SJSA1 (cell line): ENCODE measurements at places on chromosomes 6 and 20.
A peak's percentile ranks its signal among the peaks of the same experiment; 100 is the strongest.

- no peaks in the 10 kb centered on the region for H3K27me3 ChIP-seq
- peaks cover 31% of the 10 kb centered on the region for H3K36me3 ChIP-seq
- no peak overlapping the region for H3K27ac ChIP-seq
- H3K4me1 ChIP-seq = no peaks in the 10 kb centered on the region
Observed at GRCh38 chr20:34069341-34070078, 42.5 kb downstream of the EIF2S2 start.

DNA sequence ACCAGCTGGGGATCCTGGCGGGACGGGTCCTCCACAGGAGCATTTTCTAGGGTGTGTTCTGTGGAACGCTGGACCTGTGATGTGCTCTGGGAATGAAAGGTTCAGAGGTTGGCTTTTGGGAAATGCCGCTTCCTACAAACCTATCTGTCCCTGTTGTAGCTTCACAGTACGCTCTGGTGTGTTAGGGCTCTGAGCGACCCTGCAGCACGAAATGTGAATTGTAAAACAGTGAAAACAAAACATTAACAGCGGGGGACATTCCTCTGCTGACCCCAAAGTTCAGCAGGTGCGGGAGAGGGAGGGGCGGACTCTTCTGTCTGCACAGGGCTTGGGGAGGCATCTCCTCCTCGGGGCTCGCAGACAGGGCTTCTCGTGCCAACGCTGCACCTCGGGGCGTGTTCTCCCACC, 155.9 kb downstream of the NRN1 start:
- H3K27me3 ChIP-seq = no peaks in the 10 kb centered on the region
- H3K36me3 ChIP-seq = no peaks in the 10 kb centered on the region
- DNase-seq = no peak
- no peak overlapping the region for H3K4me3 ChIP-seq

DNA sequence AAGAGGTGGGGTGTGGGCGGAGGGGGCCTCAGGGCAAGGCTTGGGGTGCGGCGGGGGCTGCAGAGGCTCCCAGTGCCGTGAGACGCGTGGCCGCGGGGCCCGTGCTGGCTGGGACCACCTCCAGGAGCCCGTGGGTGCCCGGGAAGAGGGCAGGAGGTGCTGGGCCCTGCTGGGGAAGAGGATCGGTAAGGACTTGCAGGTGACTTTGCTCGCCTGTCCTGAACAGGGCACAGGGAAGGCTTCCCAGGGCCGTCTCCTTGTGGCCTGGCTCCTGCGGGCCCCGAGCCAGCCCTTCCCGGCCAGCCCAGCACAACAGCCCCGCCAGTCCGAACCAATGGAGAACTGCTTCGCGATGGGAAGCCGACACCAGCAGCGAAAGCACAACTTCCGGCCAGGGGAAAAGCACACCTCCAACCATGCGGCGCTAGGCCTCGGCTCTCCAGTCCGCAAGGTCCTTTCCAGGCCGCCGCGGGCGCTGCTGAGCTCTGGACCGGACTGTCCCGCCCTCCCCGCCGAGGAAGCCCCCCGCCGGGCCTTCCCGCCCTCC, 32.3 kb downstream of the IRF4 start:
- H3K27ac ChIP-seq = no peak overlapping the region
- no peak for DNase-seq
- no peak overlapping the region for H3K4me3 ChIP-seq
- peaks cover 10% of the 10 kb centered on the region for H3K4me1 ChIP-seq

GRCh38 chr6:139355172-139355571, 19.3 kb downstream of the CITED2 start:
- no peaks in the 10 kb centered on the region for H3K36me3 ChIP-seq
- H3K27me3 ChIP-seq = no peaks in the 10 kb centered on the region; the same call in 1 of the 2 replicates
- no peak overlapping the region for H3K4me3 ChIP-seq
- no peak overlapping the region for H3K27ac ChIP-seq
- no peak for DNase-seq

GRCh38 chr20:22692119-22692475, 107.7 kb upstream of the FOXA2 start:
- H3K4me3 ChIP-seq = no peak overlapping the region
- H3K4me1 ChIP-seq = peaks cover 4% of the 10 kb centered on the region; the same call in 1 of the 2 replicates
- H3K27me3 ChIP-seq = no peaks in the 10 kb centered on the region
- no peak overlapping the region for H3K27ac ChIP-seq
- DNase-seq = no peak

GRCh38 chr6:37620519-37620918, 77.2 kb downstream of the MDGA1 start:
- H3K27me3 ChIP-seq = no peaks in the 10 kb centered on the region
- peaks cover 29% of the 10 kb centered on the region for H3K4me1 ChIP-seq
- H3K27ac ChIP-seq = no peak overlapping the region
- H3K36me3 ChIP-seq = no peaks in the 10 kb centered on the region

DNA sequence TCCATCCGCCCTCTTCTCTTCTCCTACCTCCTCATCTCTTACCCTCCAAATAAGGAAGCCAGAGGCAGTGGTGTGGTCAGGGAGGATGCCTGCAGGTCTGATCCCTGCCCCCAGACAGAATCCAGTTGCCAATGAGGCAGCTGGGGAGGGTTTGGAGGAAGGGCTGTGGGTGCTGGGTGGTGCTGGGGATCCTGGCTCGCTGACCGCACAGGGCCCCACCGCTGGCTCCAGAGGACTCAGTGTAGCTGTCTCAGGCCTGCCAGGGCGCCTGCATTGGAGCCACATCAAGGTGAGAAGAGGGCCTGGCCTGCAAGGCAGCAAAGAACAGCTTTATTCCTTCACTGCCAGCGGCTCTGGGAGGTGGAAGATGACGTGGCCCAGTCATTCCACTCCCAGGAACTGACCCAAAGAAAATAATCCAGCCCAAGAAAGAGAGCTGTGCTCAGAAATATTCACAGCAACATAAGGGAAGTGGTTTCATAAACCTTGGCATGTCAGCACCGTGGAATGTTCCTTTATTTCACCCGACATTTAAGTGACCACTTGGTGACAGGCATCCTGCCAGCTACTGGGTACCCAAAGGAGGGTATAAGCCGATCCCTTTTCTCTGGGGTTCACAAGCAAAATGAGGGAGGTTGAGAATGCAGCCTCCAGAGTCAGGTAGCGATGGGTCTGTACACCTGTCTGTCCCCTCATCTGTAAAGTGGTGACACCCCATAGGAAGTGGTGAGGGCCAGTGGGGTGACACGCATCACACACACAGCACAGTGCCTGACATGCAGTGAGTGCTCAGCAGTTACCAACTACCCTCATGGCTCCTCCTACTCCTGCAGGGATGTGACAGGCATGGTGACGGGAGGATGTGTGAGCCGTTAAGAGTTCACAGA, 125.1 kb downstream of the SNX5 start:
- no peak overlapping the region; the same call in 1 of the 2 replicates for H3K4me3 ChIP-seq
- peak; percentile 98 for DNase-seq
- H3K36me3 ChIP-seq = no peaks in the 10 kb centered on the region; the same call in 1 of the 2 replicates
- no peaks in the 10 kb centered on the region for H3K27me3 ChIP-seq

GRCh38 chr6:104799134-104799657, 60.5 kb downstream of the HACE1 start:
- H3K36me3 ChIP-seq = peaks cover 6% of the 10 kb centered on the region
- H3K4me3 ChIP-seq = no peak overlapping the region
- H3K27me3 ChIP-seq = no peaks in the 10 kb centered on the region
- no peak overlapping the region for H3K27ac ChIP-seq
- H3K4me1 ChIP-seq = no peaks in the 10 kb centered on the region
- no peak for DNase-seq

DNA sequence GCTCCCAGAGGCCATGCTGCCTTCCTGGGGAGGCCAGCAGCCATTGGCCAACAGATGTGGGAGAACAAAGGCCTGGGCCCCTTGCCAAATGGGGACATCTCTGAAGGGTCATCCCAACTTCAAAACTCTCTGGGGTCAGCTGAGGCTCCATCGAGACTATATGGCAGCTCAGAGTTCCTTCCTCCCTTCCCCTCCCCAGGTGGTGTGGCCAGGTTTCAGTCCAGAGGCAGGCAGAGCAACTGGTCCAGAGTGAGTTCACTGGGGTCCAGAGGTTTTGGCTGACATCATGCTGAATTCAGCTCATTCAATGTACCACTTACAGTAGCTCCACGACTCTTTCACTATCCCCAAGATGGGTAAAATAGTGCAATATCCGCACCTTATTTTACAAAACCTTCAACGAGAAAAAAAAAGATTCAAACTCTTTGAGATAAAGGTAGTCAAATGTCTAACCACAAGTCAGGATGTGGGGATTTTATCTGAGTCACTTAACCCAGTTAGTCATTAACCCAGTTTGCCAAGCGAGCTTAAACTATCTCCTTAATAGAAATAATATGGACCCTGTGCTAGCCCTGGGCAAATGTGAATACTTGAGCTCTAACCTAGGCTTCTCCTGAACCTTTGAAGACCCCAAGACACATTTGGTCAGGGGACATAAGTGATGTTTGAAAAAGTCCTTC, 108.4 kb upstream of the PLEKHG1 start:
- no peak for DNase-seq
- H3K36me3 ChIP-seq = no peaks in the 10 kb centered on the region
- H3K4me1 ChIP-seq = peaks cover 3% of the 10 kb centered on the region; the same call in 1 of the 2 replicates
- H3K4me3 ChIP-seq = no peak overlapping the region
- H3K27me3 ChIP-seq = no peaks in the 10 kb centered on the region
- H3K27ac ChIP-seq = no peak overlapping the region

- H3K4me3 ChIP-seq = no peak within 1 kb of the TSS
- H3K4me1 ChIP-seq = no peaks in the 10 kb centered on the region
- no peaks in the 10 kb centered on the region for H3K27me3 ChIP-seq
- DNase-seq = no peak
- H3K27ac ChIP-seq = no peak within 1 kb of the TSS
Observed at GRCh38 chr6:88047510-88048150, at the start of gene SPACA1. SPACA1 (plus strand) TSS chr6:88047841; CDS start chr6:88047906, 65 bp downstream.

- no peaks in the 10 kb centered on the region for H3K36me3 ChIP-seq
- H3K4me1 ChIP-seq = no peaks in the 10 kb centered on the region
- no peak overlapping the region for H3K4me3 ChIP-seq
Observed at GRCh38 chr6:145267076-145267867, 468.0 kb downstream of the EPM2A start.

DNA sequence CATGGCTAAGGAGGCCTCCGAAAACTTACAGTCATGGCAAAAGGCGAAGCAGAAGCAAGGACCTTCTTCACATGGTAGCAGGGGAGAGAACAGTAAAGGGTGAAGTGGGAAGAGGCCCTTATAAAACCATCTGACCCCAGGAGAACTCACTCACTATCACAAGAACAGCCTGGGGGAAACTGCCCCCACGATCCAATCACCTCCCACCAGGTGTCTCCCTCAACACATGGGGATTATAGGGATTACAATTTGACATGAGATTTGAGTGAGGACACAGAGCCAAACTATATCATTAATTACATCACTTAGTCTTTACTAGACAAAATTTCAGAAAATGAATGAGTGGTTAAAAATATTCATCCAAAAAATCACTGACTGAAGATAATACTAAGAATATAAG, 453.6 kb downstream of the COL12A1 start:
- H3K27ac ChIP-seq = no peak overlapping the region
- no peak overlapping the region for H3K4me3 ChIP-seq
- no peaks in the 10 kb centered on the region for H3K36me3 ChIP-seq
- H3K27me3 ChIP-seq = no peaks in the 10 kb centered on the region

GRCh38 chr6:136757150-136757549, 35.1 kb downstream of the MAP3K5 start:
- no peaks in the 10 kb centered on the region for H3K4me1 ChIP-seq
- no peaks in the 10 kb centered on the region for H3K27me3 ChIP-seq
- no peak overlapping the region for H3K27ac ChIP-seq

- no peaks in the 10 kb centered on the region for H3K4me1 ChIP-seq
- H3K27ac ChIP-seq = no peak overlapping the region
- DNase-seq = no peak
- peak overlapping the region; percentile 9; the same call in 1 of the 2 replicates for H3K4me3 ChIP-seq
Observed at GRCh38 chr20:24469894-24470745, 691 bp downstream of the SYNDIG1 start.

- H3K27me3 ChIP-seq = peaks cover 27% of the 10 kb centered on the region
- H3K4me1 ChIP-seq = no peaks in the 10 kb centered on the region
- no peak overlapping the region for H3K4me3 ChIP-seq
- no peaks in the 10 kb centered on the region for H3K36me3 ChIP-seq
- H3K27ac ChIP-seq = no peak overlapping the region
Observed at GRCh38 chr6:33114406-33114805, 38.6 kb downstream of the HLA-DPB1 start.

- H3K36me3 ChIP-seq = peaks cover 6% of the 10 kb centered on the region; the same call in 1 of the 2 replicates
- H3K4me3 ChIP-seq = no peak overlapping the region
- H3K4me1 ChIP-seq = peaks cover 15% of the 10 kb centered on the region
- no peak overlapping the region for H3K27ac ChIP-seq
- no peaks in the 10 kb centered on the region for H3K27me3 ChIP-seq
Observed at GRCh38 chr20:41247523-41248367, 69.8 kb downstream of the ZHX3 start.

DNA sequence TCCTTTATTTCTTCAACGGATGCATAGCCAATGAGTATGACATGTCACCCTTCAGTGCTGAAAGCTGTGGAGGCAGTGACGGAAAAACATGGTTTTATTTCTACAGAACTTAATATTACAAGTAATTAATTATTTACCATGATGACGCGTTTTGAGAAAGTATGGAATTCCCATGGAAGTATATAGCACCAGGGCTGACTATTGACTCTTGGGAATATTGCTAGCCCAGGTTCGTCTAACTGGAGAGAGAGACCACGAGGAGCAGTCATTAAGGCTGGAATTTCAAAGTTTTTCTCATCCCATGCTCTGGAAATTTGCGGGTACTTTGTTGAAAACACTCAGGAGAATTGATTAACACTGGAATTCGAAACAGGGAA, 155.2 kb upstream of the PRSS16 start:
- peaks cover 7% of the 10 kb centered on the region; the same call in 1 of the 2 replicates for H3K4me1 ChIP-seq
- H3K27me3 ChIP-seq = no peaks in the 10 kb centered on the region
- peak overlapping the region; percentile 31 for H3K4me3 ChIP-seq
- DNase-seq = no peak
- H3K36me3 ChIP-seq = no peaks in the 10 kb centered on the region

DNA sequence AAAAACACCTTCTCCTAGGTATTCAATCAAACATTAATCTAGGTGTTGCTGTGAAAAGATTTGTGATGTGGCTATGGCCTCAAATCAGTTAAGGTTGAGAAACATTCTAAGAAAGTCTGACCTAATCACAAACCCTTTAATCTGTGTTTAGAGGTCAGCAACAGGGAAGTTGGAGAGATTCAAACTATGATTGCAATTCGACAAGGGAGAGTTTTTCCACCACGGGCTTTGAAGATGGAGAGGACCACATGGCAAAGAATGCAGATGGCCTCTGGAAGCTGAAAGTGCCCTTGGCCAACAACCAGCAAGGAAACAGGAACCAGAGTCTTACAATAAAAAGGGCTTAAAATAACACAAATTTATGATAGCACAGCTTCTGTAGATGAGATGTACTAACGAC, 29.6 kb upstream of the LGSN start:
- H3K27me3 ChIP-seq = no peaks in the 10 kb centered on the region
- H3K36me3 ChIP-seq = no peaks in the 10 kb centered on the region
- no peak overlapping the region for H3K27ac ChIP-seq
- no peaks in the 10 kb centered on the region for H3K4me1 ChIP-seq
